ENCODE measurements at places on chromosomes 12 and 14.

DNA sequence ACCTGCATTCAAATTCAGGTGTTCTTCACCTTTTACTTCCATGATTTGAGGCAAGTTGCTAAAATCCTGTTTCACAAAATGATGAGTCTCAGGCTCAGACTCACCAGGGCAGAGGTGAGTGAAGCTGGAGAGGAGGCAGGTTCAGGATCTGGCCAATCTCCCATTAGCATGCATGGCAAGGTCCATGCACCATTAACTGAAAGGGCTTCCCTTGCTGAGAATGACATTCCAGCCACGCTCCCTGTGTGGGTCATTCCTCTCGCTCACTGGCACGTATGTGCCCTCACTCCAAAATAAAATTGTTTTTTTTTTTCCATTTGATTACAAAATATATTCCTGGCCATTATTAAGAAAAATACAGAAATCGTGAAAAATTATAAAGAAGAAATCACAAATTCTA, 257.6 kb downstream of the C12orf75 start:
- no peak for DNase-seq

GRCh38 chr12:59314209-59314608, 281.6 kb upstream of the SLC16A7 start:
- DNase-seq: no peak

DNA sequence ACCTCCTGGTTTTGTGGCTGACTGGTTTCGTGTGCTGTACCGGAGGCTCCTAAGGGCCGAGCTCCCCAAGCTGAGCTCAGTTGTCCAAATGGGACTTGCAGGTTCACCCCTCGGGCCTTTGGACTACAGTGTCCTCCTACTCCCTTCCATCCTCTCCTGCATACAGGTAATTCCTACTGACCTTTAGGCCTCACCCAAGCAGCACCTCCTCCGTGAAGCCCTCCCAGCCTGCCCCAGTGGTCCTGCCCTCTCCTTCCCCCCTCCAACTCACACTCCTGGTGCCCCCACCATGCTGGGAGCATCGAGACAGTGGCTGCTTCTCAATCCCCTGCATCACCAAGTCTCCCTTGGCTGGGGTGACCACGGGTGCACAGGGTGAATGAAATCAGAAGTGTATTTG, 27.1 kb upstream of the YY1 start:
- no peak for DNase-seq

- peak; percentile 55 for DNase-seq
Measured at GRCh38 chr12:1590221-1590979, 4.0 kb downstream of the FBXL14 start.

GRCh38 chr12:81300454-81300853, 222.6 kb downstream of the ACSS3 start:
- no peak for DNase-seq

GRCh38 chr12:109295764-109296425, 13.2 kb downstream of the FOXN4 start:
- DNase-seq: no peak

- DNase-seq: no peak
Measured at GRCh38 chr12:18591473-18591872, 146.3 kb downstream of the PLCZ1 start.

- DNase-seq: no peak
Measured at GRCh38 chr14:76312821-76313220, 63.1 kb upstream of the ESRRB start.

- DNase-seq: no peak
Measured at GRCh38 chr12:92933606-92934005, 4.5 kb upstream of the EEA1 start.
